ENCODE measurements at places on chromosomes 3 and 15.

GRCh38 chr15:53869044-53869805, 109.0 kb upstream of the UNC13C start:
- no peaks in the 10 kb centered on the region for H3K4me1 ChIP-seq
- DNase-seq, result peak; percentile 44
- H3K27ac ChIP-seq, result no peak overlapping the region
- no peaks in the 10 kb centered on the region for H3K36me3 ChIP-seq
- H3K4me3 ChIP-seq, result no peak overlapping the region
- 0 out of 2 replicates have a peak, but pooled peaks cover 3% of the 10 kb centered on the region for H3K27me3 ChIP-seq

- no peak overlapping the region for H3K27ac ChIP-seq
- H3K36me3 ChIP-seq, result no peaks in the 10 kb centered on the region
- H3K4me3 ChIP-seq, result no peak overlapping the region
- no peaks in the 10 kb centered on the region for H3K27me3 ChIP-seq
- DNase-seq, result no peak
Measured at GRCh38 chr3:30299674-30300385, 306.6 kb upstream of the TGFBR2 start.

- H3K27ac ChIP-seq, result no peak overlapping the region
- no peaks in the 10 kb centered on the region for H3K27me3 ChIP-seq
- no peak overlapping the region for H3K4me3 ChIP-seq
- DNase-seq, result no peak
- no peaks in the 10 kb centered on the region for H3K4me1 ChIP-seq
Measured at GRCh38 chr15:68990992-68991500, 23.4 kb upstream of the NOX5 start.

- no peak overlapping the region for H3K27ac ChIP-seq
- DNase-seq, result no peak
- no peaks in the 10 kb centered on the region for H3K27me3 ChIP-seq
Measured at GRCh38 chr15:67922971-67923945, 83.4 kb upstream of the RNU6-1 start.

DNA sequence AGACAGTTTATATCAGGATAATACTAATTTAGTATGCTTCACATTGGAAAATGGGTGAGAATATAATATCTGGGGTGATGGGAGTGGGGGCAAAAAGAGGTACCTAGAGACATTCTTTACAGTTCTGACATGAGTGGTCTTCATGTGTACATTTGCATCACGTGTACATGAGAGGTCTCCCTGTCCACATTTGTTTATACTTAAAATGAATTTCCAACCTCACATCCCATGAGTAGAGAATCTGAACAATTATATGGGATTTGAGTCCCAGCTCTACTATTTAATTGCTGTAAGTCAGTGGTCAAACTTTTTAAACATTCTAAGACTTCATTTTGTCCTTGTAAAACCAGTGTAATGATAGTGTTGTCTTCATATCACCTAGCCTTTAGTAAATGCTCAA, 408.4 kb downstream of the NAALADL2 start:
- H3K27me3 ChIP-seq, result no peaks in the 10 kb centered on the region
- no peak overlapping the region for H3K27ac ChIP-seq
- H3K4me1 ChIP-seq, result no peaks in the 10 kb centered on the region
- no peak overlapping the region for H3K4me3 ChIP-seq
- no peaks in the 10 kb centered on the region for H3K36me3 ChIP-seq

GRCh38 chr3:134753999-134754742, 40.9 kb upstream of the EPHB1 start:
- H3K27me3 ChIP-seq, result no peaks in the 10 kb centered on the region
- no peaks in the 10 kb centered on the region for H3K36me3 ChIP-seq
- H3K4me3 ChIP-seq, result no peak overlapping the region
- H3K27ac ChIP-seq, result no peak overlapping the region

DNA sequence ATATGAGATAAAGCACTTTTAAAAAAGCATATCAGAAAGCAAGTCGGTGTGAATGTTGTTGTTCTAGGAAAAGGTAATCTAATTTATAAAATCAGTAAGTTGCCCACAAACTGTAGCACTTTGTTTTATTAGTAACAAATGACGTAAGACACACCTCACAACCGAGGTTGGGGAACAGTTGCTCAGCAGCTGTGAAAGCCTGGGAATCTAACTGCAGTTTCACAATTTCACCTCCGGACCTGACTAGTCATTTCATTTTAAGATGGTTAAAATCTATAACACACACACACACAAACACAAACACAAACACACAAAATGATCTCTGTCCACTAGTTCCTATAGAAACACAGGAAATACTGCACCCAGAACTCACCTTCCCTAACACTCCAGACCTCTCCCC, 406.7 kb upstream of the NR2F2 start:
- DNase-seq, result no peak
- no peak overlapping the region for H3K27ac ChIP-seq
- H3K4me3 ChIP-seq, result no peak overlapping the region
- H3K4me1 ChIP-seq, result no peaks in the 10 kb centered on the region
- no peaks in the 10 kb centered on the region for H3K36me3 ChIP-seq

DNA sequence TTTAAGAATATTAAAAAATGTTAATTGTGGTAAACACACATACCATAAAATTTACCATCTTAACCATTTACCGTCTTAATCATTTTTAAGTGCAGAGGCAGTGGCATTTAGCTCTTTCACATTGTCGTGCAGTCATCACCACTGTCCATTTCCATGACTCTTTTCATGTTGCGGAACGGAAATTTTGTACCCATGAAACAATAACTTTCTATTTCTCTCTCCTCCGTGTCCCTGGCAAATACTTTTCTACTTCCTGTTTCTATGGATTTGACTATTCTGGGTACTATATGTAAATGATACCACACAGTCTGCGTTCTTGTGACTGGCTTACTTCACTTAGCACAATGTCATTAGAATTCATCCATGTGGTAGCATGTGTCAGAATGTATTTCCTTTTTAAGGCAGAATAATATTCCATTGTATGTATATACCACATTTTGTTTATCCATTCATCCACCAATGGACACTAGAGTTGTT, 27.9 kb downstream of the AKAP13 start:
- no peaks in the 10 kb centered on the region for H3K27me3 ChIP-seq
- DNase-seq, result no peak

GRCh38 chr3:58355179-58355578, 22.5 kb downstream of the PXK start:
- DNase-seq, result peak; percentile 89
- peaks cover 29% of the 10 kb centered on the region for H3K36me3 ChIP-seq
- peak overlapping the region; percentile 44 for H3K4me3 ChIP-seq
- peaks cover 97% of the 10 kb centered on the region for H3K4me1 ChIP-seq
- no peaks in the 10 kb centered on the region for H3K27me3 ChIP-seq
- H3K27ac ChIP-seq, result peak overlapping the region; percentile 100

- no peak overlapping the region for H3K4me3 ChIP-seq
- no peaks in the 10 kb centered on the region for H3K4me1 ChIP-seq
- no peaks in the 10 kb centered on the region for H3K27me3 ChIP-seq
- H3K36me3 ChIP-seq, result no peaks in the 10 kb centered on the region
Measured at GRCh38 chr3:160001850-160002623, 13.4 kb downstream of the IL12A start.

GRCh38 chr3:115164374-115165221, 17.5 kb upstream of the ZBTB20 start:
- DNase-seq, result no peak
- H3K27me3 ChIP-seq, result no peaks in the 10 kb centered on the region
- H3K4me1 ChIP-seq, result no peaks in the 10 kb centered on the region
- H3K27ac ChIP-seq, result no peak overlapping the region
- no peaks in the 10 kb centered on the region for H3K36me3 ChIP-seq

GRCh38 chr15:29871401-29871800, 49.1 kb upstream of the TJP1 start:
- no peak overlapping the region for H3K27ac ChIP-seq
- H3K27me3 ChIP-seq, result no peaks in the 10 kb centered on the region
- H3K36me3 ChIP-seq, result no peaks in the 10 kb centered on the region
- H3K4me3 ChIP-seq, result no peak overlapping the region

GRCh38 chr15:50435772-50436171, 11.6 kb downstream of the USP8 start:
- H3K36me3 ChIP-seq, result peaks cover 19% of the 10 kb centered on the region
- H3K27me3 ChIP-seq, result no peaks in the 10 kb centered on the region
- no peak overlapping the region for H3K4me3 ChIP-seq
- H3K27ac ChIP-seq, result no peak overlapping the region
- peaks cover 4% of the 10 kb centered on the region for H3K4me1 ChIP-seq

DNA sequence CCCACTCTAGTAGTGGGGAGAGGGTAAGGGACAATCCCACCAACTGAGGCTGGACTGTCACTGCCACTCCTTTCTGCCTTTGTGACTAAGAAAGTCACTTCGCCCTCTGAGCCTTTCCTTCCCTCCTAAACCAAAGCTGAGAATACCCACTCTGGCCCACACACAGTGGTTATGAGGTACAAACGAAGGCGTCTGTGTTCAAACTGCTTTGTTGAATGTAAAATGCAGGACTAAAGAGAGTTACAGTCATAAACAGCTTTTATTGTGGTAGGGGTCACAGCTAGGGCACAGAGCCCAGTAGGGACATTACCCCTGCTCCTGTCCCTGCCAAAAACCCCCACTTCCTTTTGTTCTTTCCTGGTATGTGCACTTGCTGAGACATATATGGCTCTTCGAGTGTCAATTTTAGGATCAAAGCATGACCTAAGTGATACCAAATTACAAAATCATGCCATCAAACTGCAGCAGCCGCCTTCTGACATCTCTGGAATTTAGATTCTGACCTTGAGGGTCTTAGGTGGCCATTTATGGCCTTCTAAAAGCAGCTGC, 45.1 kb downstream of the CTDSPL start:
- H3K4me3 ChIP-seq, result no peak overlapping the region
- no peaks in the 10 kb centered on the region for H3K4me1 ChIP-seq
- H3K27ac ChIP-seq, result no peak overlapping the region
- H3K36me3 ChIP-seq, result no peaks in the 10 kb centered on the region
- H3K27me3 ChIP-seq, result no peaks in the 10 kb centered on the region

- H3K27me3 ChIP-seq, result no peaks in the 10 kb centered on the region
- no peaks in the 10 kb centered on the region for H3K4me1 ChIP-seq
- no peaks in the 10 kb centered on the region for H3K36me3 ChIP-seq
- H3K27ac ChIP-seq, result no peak overlapping the region
- DNase-seq, result no peak
Measured at GRCh38 chr3:149999421-149999820, 28.7 kb upstream of the PFN2 start.

GRCh38 chr3:127156338-127157050, 36.4 kb upstream of the PRR23E start:
- no peaks in the 10 kb centered on the region for H3K27me3 ChIP-seq
- H3K36me3 ChIP-seq, result no peaks in the 10 kb centered on the region
- DNase-seq, result no peak
- no peak overlapping the region for H3K27ac ChIP-seq
- no peak overlapping the region for H3K4me3 ChIP-seq

DNA sequence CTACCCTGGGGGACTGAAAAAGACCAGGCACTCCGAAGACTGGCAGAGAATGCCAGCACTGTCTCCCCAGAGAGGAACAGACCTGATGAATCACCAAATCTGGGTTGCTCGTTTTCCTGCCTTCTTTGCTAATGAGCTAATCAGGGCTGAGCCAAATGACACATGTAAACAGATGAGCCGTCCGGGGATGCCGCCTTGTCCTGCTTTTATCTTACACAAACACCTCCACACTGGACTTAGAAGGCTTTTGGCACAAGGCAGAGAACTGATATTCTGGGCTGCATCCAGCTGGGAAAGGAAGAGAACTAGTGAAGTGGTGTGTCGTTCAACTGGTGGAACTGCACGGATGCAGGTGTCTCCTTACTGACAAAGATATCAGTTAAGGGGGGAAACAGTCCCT, 88.1 kb downstream of the MECOM start:
- H3K4me1 ChIP-seq, result no peaks in the 10 kb centered on the region
- no peak for DNase-seq
- H3K4me3 ChIP-seq, result no peak overlapping the region
- no peaks in the 10 kb centered on the region for H3K36me3 ChIP-seq

GRCh38 chr3:115518100-115518852, 105.0 kb upstream of the GAP43 start:
- no peaks in the 10 kb centered on the region for H3K36me3 ChIP-seq
- DNase-seq, result no peak
- no peaks in the 10 kb centered on the region for H3K4me1 ChIP-seq
- H3K4me3 ChIP-seq, result no peak overlapping the region
- no peak overlapping the region for H3K27ac ChIP-seq
- no peaks in the 10 kb centered on the region for H3K27me3 ChIP-seq

GRCh38 chr3:12886106-12886679, 44.8 kb upstream of the RPL32 start:
- DNase-seq, result peak; percentile 52
- H3K27ac ChIP-seq, result peak overlapping the region; percentile 90
- H3K4me3 ChIP-seq, result peak overlapping the region; percentile 62
- no peaks in the 10 kb centered on the region for H3K27me3 ChIP-seq
- H3K36me3 ChIP-seq, result no peaks in the 10 kb centered on the region

DNA sequence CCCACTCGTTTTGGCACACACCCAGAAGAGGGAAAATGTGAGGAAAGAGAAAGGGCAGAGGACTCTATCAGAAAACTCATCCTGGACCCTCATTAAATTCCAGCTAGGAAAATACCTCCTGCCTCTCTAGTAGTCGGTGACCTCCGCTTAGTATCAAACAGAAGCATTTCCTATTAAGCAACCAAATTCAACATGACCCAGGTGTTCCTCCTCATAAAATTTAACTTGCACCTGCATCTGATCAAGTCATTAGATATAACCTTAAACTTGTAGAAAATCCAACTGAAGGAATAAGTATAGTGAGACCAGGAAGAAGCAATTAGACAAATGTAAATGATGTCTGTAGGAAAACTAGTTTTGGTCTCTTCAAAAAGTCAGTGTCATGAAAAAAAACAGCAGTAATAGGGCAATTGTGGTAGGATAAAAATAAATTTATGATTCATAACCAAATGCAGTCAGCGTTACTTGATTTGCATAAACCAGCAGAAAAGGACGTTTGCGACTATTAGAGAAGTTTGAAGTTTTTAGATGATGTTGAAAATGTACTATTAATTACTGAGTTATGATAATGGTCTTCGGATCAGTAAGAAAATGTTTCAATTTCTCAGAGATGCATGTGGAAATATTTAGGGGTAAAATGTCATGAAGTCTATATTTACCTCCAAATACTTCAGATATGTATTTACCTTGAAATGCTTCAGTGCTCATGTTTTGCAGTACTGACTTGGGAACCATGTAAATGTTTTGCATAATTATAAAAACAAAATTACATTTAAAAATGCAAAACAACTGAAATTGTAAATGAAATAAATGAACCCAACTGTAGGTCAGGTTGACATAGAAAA, 44.6 kb downstream of the LDHAL6B start:
- peak overlapping the region; percentile 67 for H3K27ac ChIP-seq
- no peaks in the 10 kb centered on the region for H3K27me3 ChIP-seq
- peaks cover 34% of the 10 kb centered on the region for H3K4me1 ChIP-seq
- DNase-seq, result peak; percentile 86
- H3K4me3 ChIP-seq, result peak overlapping the region; percentile 26
- no peaks in the 10 kb centered on the region for H3K36me3 ChIP-seq

DNA sequence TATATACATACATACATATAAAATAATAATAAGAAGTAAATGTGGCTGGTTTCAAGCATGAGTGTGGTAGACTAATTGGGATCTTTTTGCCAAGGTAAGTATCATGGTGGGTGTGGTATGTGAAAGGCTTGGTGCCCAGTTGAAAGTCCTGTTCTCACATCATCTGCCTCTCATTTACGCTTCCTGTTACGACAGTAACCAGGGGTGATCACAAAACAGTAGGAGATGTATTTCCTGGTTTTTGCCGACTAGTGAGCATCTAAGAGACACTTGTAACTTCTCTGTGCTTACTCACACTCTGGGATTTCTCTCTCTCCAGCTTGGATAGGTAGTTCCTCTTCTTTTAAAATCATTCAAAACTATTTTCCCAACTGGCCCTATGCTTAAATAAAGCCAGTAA, 1028.3 kb upstream of the NR2F2 start:
- no peak for DNase-seq
- H3K27me3 ChIP-seq, result no peaks in the 10 kb centered on the region
- H3K27ac ChIP-seq, result no peak overlapping the region
- no peaks in the 10 kb centered on the region for H3K36me3 ChIP-seq
